Lower lobe of right lung (tissue), 2 donors: ENCODE measurements at places on chromosomes 3 and 15. TPM values are rescaled to one million over a fixed set of nuclear protein-coding genes. Genes with fewer than 3 reads are reported as not detected.

SCAANT1 gene
- not detected for total RNA-seq

ARPIN gene
- total RNA-seq, result 30.9 TPM

CYP1A2 gene
- not detected for total RNA-seq

DAZL gene
- not detected for total RNA-seq

CA12 gene
- 4.9 TPM for total RNA-seq

PAQR5 gene
- 30.6 TPM for total RNA-seq

GRM7 gene
- total RNA-seq, result 0.86 TPM

ROBO2 gene
- total RNA-seq, result 11.8 TPM

GNAT1 gene
- total RNA-seq, result not detected

DNA sequence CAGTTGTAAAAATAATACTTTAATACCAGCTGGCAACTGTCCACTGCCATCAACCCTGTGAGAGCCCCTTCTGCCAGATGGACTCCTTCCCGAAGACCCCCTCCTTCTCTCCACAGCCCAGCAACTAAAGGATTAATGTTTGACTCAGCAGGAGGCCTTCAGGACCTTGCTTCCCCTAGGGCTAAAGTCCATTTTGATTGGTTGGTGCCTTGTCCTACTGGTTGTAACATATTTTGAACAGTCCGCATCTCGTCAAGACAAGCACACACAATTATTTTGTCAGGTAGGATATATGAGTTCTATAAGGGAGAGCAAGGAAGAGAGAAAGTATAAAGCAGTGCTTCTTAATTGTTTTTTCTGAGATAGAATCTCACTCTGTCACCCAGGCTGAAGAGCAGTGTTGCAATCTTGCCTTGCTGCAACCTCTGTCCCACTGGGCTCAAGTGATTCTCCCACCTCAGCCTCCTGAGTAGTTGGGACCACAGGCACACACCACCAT, 18.6 kb downstream of the ACOX2 start:
- H3K4me1 ChIP-seq, result no peaks in the 10 kb centered on the region
- no peak overlapping the region for H3K27ac ChIP-seq
- H3K36me3 ChIP-seq, result peaks cover 40% of the 10 kb centered on the region
- no peak for DNase-seq

GRCh38 chr3:37540786-37541185, 320.9 kb upstream of the CTDSPL start:
- H3K4me1 ChIP-seq, result peaks cover 16% of the 10 kb centered on the region
- DNase-seq, result no peak

GRCh38 chr15:24676431-24676830, 856 bp downstream of the NPAP1 start:
- no peak overlapping the region for H3K27ac ChIP-seq
- no peaks in the 10 kb centered on the region for H3K27me3 ChIP-seq
- no peaks in the 10 kb centered on the region for H3K4me1 ChIP-seq
- H3K4me3 ChIP-seq, result no peak overlapping the region

DNA sequence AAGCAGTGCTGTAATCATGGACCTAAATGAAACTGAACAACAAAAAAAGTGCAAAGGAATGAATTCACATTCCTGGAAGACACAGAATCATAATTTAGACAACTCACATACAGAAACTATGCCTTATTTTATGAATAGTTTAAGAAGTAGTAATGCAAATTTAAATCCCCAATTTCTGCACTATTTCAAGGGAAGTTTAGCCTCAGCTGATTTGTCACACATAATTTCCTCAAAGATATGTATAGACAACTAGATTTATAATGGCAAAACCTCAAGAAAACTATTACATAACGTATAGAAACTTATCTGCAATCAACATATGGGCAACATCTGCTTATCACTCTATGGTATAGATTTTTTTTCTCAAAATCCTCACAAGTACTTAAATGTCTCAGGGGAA, 7.8 kb upstream of the PTX3 start:
- H3K36me3 ChIP-seq, result no peaks in the 10 kb centered on the region
- no peak for DNase-seq
- no peaks in the 10 kb centered on the region for H3K4me1 ChIP-seq
- no peak overlapping the region for H3K4me3 ChIP-seq
- no peaks in the 10 kb centered on the region for H3K27me3 ChIP-seq

GRCh38 chr3:182626484-182627467, 166.5 kb upstream of the ATP11B start:
- H3K36me3 ChIP-seq, result no peaks in the 10 kb centered on the region
- H3K4me1 ChIP-seq, result no peaks in the 10 kb centered on the region
- H3K27ac ChIP-seq, result no peak overlapping the region
- no peak overlapping the region for H3K4me3 ChIP-seq

DNA sequence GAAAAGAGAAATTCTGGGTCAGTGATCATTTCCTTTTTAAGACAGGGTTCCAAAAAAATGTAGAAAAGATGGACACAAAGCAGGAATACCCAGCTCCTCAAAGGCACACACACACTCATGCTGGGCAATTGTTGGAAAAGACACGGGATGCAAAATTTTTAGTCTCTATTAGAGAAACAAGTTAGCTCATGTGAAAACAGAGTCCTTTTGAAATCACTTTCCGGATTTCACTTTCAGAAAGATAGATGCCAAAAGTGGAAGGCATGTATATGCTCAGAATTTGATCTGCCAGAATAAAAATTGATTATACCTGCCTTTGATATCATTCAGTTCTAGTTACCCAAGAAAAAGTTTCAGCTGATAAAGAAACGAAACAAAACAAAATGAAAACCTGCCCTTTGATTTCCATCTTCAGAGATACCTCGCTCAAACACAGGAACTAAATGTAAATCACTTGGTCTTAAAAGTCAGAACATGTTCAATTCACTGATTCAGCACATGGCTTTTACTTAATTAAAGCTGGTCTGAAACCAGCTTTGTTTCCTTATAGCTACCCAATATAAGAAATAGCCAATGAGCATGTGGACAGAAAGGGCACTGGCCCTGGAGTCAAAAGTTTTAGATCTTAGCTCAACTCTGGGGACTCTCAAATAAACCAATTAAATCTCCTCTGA, 52.8 kb downstream of the PLD1 start:
- no peaks in the 10 kb centered on the region for H3K36me3 ChIP-seq
- H3K27ac ChIP-seq, result no peak overlapping the region
- no peaks in the 10 kb centered on the region for H3K27me3 ChIP-seq
- H3K4me3 ChIP-seq, result no peak overlapping the region

- DNase-seq, result no peak
- peaks cover 14% of the 10 kb centered on the region for H3K4me1 ChIP-seq
- H3K27ac ChIP-seq, result peak overlapping the region; percentile 19
- no peaks in the 10 kb centered on the region for H3K36me3 ChIP-seq
- no peak overlapping the region for H3K4me3 ChIP-seq
- peaks cover 4% of the 10 kb centered on the region for H3K27me3 ChIP-seq
These were observed 45.3 kb upstream of the MAGEF1 start for GRCh38 chr3:184757022-184757651.

- H3K4me3 ChIP-seq, result no peak overlapping the region
- no peak for DNase-seq
- no peaks in the 10 kb centered on the region for H3K27me3 ChIP-seq
- no peaks in the 10 kb centered on the region for H3K36me3 ChIP-seq
- no peaks in the 10 kb centered on the region for H3K4me1 ChIP-seq
These were observed 49.7 kb upstream of the GPD1L start for GRCh38 chr3:32056559-32057290.

DNA sequence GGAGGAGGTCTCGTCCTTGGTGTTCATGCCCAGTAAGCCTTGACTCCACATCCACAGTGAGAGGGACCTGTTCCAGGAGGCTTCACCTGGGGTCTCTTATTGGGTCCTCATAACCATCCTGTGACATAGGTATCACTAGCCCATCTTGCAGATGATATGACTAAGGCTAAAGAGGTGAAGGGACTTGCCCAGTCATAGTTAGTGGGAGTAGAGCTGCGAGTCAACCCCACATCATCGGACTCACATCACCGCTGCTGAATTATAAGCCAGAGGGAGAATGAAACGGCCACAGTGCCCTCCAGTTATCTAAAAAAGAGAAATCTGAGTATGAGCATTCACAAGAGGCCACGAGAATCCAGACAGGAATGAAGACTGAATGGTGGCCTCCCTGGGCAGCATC, 66.0 kb downstream of the MESD start:
- no peak overlapping the region for H3K4me3 ChIP-seq
- no peaks in the 10 kb centered on the region for H3K4me1 ChIP-seq
- no peak overlapping the region for H3K27ac ChIP-seq
- DNase-seq, result no peak

GRCh38 chr3:184907681-184908649, 96.0 kb downstream of the VPS8 start:
- no peaks in the 10 kb centered on the region for H3K27me3 ChIP-seq
- peaks cover 22% of the 10 kb centered on the region for H3K36me3 ChIP-seq
- no peak overlapping the region for H3K27ac ChIP-seq
- no peak for DNase-seq

- no peaks in the 10 kb centered on the region for H3K27me3 ChIP-seq
- peak overlapping the region; percentile 93 for H3K4me3 ChIP-seq
- H3K36me3 ChIP-seq, result peaks cover 9% of the 10 kb centered on the region
- peak; percentile 85 for DNase-seq
- peaks cover 49% of the 10 kb centered on the region for H3K4me1 ChIP-seq
These were observed 437 bp downstream of the KLF13 start for GRCh38 chr15:31326875-31327668.

DNA sequence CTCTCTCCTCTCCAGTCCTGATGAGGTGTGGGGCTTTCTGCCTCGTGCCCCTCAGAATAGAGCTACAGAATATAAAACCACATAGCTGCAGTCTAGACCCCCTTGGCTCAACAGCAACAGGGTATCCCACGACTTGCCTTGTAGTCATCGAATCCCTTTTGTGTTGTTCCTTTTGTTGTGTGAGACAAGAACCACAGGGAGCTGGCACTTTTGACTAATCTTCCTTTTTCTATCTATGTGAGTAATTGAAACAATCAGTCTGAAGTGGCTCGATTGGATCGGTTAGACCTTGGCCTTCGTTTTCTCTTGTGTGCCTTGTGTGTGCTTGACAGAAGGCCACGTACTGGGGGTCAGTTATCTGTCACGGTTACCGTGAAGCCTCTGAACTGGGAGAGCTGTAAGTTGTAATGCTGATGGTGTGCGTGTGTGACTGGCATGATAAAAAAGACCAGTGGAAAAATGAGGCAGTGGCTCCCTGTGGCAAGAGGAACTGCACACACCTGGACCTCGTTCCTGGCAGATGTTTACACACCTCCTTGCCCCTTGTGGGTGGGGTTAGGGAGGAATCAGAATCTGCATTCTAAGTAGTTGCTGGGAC, 23.2 kb upstream of the IQCF6 start:
- no peaks in the 10 kb centered on the region for H3K4me1 ChIP-seq
- H3K27ac ChIP-seq, result no peak overlapping the region
- no peak overlapping the region for H3K4me3 ChIP-seq
- H3K36me3 ChIP-seq, result no peaks in the 10 kb centered on the region

DNA sequence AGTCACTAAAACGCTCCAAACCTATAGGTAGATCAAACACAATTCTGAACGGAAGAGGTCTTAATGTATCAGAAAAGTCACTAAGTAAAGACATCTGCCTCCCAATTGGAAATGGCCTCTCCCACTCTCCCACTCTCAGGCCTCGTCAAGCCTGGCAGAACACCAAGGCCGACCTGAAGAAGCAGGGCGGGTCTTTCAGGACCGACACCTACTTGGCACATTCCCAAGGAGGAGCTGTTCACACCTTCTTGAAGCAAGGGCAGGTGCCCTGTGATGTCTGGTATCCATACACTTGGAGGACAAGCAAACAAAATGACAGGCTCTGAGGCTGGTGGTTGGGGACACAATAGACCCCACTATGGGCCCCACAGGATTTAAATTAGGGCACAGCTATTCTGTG, 30.0 kb downstream of the XXYLT1 start:
- H3K27ac ChIP-seq, result peak overlapping the region; percentile 8
- no peaks in the 10 kb centered on the region for H3K27me3 ChIP-seq
- peaks cover 26% of the 10 kb centered on the region for H3K4me1 ChIP-seq

DNA sequence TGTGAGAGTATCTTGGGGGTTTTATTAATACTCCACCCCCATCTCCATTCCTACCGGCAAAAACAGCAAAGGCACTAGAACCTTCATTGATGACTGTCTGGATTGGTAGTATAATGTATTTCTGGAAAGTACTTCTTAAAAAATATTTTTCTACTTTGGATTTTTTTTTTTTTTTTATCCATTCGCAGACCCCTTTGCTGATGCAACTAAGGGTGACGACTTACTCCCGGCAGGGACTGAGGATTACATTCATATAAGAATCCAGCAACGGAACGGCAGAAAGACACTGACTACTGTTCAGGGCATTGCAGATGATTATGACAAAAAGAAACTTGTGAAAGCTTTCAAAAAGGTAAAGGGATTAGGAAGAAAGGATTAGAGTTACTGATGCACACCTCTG, 1.2 kb downstream of the EIF1B start:
- H3K4me1 ChIP-seq, result peaks cover 25% of the 10 kb centered on the region
- peaks cover 41% of the 10 kb centered on the region for H3K36me3 ChIP-seq
- no peak for DNase-seq
- no peaks in the 10 kb centered on the region for H3K27me3 ChIP-seq
- peak overlapping the region; percentile 79 for H3K4me3 ChIP-seq

GRCh38 chr15:67194171-67195114, 60.0 kb downstream of the AAGAB start:
- H3K27me3 ChIP-seq, result no peaks in the 10 kb centered on the region
- no peak for DNase-seq
- no peak overlapping the region for H3K27ac ChIP-seq
- H3K4me1 ChIP-seq, result peaks cover 5% of the 10 kb centered on the region
- no peak overlapping the region for H3K4me3 ChIP-seq

- H3K27me3 ChIP-seq, result no peaks in the 10 kb centered on the region
- H3K36me3 ChIP-seq, result no peaks in the 10 kb centered on the region
- no peaks in the 10 kb centered on the region for H3K4me1 ChIP-seq
- no peak overlapping the region for H3K4me3 ChIP-seq
These were observed 16.8 kb downstream of the NEO1 start for GRCh38 chr15:73069109-73069508.

DNA sequence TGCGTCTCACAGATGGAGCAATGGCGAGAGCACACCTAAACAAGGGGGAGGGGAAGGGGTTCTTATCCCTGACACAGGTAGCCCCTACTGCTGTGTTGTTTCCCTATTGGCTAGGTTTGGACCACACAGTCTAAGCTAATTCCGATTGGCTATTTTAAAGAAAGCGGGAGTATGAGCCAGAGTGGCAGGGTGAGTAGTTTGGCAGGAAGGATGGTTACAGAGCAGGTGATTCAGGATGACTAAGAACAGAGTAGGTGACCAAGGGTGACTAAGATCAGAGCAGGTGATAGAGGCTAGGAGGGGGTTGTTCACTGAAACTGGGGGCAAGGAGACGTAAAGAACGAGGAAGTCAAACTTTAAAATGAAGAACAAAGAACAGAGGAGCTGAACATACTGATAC, 511.8 kb downstream of the EDEM1 start:
- H3K27me3 ChIP-seq, result no peaks in the 10 kb centered on the region
- DNase-seq, result no peak
- no peaks in the 10 kb centered on the region for H3K36me3 ChIP-seq

DNA sequence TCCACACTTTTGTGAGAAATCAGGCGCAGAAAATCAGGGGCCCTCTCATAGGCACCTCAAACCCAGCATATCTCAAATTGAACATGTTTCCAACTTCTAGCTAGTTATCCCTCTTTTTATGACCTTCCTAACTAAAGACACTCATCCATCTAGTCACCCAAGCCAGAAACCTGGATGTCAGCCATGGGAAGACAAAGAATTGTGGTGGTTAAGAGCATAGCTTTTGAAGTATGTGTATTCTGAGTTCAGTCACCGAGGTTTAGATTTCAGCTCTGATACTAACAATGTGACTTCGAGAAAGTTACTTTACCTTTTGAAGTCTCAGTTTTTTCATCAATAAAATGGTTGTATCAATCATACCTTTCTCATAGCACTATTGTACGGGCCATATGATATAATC, 495.5 kb downstream of the NLGN1 start:
- no peak overlapping the region for H3K4me3 ChIP-seq
- no peaks in the 10 kb centered on the region for H3K36me3 ChIP-seq
- no peak for DNase-seq
- no peak overlapping the region for H3K27ac ChIP-seq
- H3K27me3 ChIP-seq, result no peaks in the 10 kb centered on the region
- H3K4me1 ChIP-seq, result no peaks in the 10 kb centered on the region
